Astrocyte of the hippocampus (primary cell): ENCODE measurements at places on chromosomes 1 and 21.

GRCh38 chr1:8332806-8333205 is 14.9 kb downstream of the SLC45A1 start:
- DNase-seq: no peak

- no peak for DNase-seq
These were observed 428.3 kb upstream of the ZRANB2 start for GRCh38 chr1:71509051-71509595.

DNA sequence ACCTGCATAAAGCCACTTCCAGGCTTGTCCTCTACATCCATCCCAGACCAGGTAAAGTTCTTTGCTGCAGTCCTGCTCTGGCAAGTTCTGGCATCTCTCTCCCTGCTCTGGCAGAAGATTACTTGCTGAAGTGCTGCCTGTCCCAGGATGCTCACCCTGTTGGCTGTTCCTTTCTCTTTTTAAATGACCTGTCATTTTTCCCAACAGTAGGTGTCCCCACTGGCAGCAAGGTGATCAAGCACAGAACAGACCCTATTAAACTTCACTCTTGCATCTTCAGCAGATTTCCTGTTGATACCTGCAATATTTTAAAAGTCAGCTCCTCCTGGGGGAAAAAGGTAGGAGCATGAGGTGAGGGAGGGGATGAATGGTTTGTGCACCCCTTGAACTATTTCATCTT is 332.6 kb downstream of the PBX1 start:
- no peak for DNase-seq

DNA sequence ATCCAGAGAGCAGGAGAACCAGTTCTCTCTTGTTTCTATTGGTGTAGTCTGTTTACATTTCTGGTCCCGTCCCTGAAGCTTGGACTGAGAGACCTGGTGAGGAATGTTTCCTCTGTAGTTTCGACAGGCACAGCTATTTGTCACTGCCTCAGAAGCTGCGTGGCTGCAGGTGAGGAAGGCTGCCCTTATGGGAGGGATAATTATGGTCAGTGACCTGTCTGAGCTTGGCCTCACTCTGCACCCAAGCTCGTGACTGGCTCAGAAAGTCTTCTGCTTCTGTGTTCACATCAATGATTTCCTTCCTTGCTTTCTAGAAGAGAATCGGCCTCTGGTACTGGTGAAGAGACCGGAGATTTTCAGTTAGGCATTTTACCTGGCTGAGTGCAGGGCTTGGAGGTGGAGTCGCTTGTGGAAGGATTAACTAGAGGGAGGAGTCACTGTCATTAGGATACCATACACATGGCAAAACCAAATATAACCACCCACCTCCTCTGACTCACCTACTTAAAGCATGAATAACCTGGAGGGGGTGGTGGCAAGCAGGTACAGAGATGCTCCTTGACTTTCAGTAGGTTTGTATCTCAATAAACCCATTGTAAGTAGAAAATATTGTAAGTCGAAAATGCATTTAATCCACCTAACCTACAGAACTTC is 19.9 kb upstream of the WDR26 start:
- DNase-seq: no peak

- DNase-seq: no peak
These were observed 20.4 kb upstream of the KIF14 start for GRCh38 chr1:200640963-200641401.

- no peak for DNase-seq
These were observed 21.0 kb downstream of the CFAP74 start for GRCh38 chr1:1982379-1983232.

DNA sequence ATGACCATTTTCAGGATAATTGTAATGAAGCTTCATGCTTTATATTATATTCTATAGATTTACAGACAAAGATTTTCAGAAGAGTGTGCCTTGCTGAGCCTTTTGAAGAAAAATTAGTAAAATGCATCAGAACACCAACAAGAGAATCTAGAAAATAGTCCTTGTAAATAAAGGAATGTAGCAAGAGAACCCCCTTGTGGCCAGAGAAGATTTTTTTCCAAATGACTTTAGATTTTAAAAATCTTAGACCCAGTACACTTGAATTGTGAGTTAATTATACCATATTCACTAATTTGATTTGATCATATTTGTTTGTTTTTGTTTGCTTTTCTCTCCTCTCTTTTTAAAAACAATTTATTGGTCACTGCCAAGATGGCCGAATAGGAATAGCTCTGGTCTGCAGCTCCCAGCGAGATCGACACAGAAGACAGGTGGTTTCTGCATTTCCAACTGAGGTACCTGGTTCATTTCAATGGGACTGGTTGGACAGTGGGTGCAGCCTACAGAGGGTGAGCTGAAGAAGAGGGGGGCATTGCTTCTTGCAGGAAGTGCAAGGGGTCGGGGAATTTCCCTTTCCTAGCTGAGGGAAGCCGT is 12.8 kb upstream of the IFI44L start:
- DNase-seq: peak; percentile 33

- peak; percentile 65 for DNase-seq
These were observed 9.2 kb upstream of the GRHL3 start for GRCh38 chr1:24309762-24310485.

DNA sequence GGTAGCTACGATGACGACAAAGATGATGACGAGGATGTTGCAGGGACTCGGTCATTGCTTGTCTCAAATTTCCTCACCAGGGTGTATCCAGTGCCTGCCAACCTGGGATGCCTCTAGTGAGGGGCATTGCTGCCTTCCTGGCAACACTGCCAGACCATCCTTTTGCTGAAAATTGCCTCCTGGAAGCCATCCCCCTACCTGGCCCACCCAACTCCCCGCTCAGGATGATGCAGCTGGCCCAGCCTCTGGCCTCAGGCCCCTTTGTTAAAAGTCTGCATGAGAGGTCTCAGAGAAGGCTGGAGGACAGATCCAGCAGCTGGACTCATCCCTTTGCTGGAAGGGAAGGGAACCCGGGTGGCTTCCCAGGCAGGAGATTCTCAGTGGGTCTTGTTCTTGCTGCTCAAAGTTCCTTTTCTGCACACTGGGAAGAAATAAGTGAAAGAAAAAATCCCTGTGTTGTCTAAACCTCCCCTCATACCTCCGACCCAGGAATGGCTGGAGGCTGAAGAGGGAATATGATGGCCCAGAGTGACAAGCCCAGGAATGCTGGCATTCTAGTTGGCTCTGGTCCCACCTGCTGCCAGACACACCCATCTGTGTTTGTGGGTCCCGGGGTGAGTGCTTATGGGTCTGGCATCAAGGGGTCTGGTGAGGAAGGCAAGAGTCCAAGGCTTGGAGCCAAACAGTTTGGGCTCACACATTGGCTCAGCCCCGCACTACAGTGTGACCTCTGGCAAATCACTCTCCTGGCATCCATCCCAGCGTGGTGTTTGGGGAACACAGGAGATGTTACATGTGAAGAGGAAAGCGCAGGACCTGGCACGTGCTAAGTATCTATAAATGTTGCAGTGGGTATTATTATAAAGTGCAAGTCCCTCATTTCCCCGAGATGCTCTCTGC is 6.7 kb upstream of the FNDC5 start:
- DNase-seq: no peak

DNA sequence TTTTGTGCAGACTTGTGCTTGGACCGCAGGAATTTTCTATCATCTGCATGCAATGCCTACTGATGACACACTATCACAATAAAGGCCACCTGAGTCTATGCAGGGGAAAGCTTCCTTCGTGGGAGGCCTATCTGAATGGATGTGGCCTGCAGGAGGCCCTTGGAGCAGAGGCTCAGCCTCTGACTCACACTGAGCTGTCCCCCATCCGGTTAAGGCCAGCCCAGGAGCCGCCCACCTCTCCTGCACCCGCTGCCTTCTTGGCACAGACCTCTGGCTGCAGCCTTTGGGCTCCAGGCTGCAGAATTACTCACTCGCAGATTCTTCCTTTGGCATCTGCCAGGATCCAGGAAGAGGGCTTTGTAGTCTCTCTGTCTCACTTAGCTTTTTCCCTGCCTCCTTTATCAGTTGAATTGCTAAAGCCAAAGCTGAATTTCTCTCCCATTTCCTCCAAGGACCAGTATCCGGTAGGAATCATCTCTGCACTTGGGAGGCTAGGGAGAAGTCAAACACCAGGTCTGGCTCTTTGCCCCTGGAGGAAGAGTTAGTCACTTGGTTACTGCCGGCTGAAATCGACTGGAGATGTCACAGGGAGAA is 65.1 kb upstream of the JUN start:
- DNase-seq: peak; percentile 96

DNA sequence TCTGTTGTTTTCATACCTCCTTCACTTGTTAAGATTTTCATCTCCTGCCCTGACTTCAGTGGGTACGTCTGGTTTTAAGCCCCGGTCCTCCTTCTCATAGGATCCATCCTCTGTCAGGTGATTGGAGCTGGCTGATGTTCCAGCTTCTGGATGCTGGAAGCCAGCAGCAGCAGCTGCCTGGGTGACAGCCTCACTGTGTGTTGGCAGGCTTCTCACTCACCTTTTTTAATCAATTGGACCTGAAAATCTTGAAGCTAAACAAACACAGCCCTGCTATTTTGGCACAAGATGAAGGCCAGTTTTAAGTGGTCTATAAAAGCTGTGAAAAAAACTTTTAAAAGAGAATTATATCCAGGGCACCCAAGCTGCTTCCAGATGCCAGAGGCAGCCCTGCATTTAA is 181.0 kb downstream of the DISC1 start:
- DNase-seq: peak; percentile 61

DNA sequence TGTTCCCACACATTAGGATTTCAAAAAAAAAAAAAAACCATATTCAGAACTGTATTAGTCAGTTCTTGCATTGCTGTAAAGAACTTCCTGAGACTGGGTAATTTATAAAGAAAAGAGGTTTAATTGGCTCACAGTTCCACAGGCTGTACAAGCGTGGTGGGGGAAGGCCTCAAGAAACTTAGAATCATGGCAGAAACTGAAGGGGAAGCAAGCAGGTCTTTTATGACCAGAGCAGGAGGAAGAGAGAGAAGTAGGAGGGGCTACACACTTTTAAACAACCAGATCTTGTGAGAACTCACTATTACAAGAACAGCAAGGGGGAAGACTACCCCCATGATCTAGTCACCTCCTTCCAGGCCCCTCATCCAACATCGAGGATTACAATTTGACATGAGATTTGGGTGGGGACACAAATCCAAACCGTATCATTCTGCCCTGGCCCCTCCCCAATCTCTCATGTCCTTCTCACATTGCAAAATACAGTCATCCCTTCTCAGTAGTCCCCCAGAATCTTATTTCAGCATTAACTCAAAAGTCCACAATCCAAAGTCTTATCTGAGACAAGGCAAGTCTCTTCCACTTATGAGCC is 51.8 kb downstream of the POU2F1 start:
- no peak for DNase-seq

DNA sequence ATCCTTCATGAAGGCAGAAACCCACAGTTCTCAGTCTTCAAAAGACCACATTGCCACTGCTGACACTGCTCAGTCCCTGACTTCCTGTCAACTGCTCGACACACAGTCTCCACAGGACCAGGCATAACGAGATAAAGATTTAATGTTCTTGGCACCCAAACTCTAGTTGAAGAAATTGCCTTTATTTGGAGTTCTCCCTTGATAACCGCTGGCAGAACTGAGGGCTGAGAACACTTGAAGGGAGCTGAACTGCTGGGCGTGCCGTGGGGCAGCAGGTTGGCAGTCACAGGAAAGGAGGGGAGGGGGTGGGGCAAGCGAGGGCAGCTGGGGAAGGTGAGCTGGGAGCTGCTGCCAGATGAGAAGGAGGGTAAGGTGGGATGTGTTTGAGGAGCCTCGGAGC is 15.9 kb downstream of the HENMT1 start:
- DNase-seq: no peak

- DNase-seq: no peak
These were observed 465.6 kb upstream of the ADGRL4 start for GRCh38 chr1:79472067-79472656.

DNA sequence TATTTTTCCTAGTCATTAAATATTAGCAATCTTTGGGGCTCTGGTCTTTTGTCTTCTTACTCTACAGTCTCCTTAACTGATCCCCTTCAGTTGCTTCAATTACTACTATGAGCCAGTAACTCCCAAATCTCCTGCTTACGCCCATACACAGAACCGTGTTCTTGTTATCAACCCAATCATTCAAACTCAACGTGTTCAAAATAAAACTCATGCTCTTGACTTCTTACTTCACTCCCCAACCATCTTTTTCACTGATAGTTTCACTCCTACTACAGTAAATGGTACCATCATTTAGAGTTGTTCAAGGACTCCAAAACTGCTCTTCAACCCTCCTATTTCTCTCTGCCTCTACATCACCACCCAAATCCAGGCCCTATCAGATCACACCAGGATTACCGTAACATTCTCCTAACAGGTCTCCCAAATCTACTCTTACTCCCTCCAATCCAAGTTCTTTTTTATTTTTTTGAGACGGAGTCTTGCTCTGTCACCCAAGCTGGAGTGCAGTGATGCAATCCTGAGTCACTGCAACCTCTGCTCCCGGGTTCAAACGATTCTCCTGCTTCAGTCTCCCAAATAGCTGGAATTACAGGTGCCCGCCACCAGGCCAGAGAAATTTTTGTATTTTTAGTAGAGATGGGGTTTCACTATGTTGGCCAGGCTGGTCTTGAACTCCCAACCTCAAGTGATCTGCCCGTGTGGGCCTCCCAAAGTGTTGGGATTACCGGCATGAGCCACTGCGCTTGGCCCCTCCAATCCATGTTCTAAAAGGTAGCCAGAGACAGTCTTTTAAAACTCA is 3.0 kb downstream of the YARS1 start:
- DNase-seq: no peak

DNA sequence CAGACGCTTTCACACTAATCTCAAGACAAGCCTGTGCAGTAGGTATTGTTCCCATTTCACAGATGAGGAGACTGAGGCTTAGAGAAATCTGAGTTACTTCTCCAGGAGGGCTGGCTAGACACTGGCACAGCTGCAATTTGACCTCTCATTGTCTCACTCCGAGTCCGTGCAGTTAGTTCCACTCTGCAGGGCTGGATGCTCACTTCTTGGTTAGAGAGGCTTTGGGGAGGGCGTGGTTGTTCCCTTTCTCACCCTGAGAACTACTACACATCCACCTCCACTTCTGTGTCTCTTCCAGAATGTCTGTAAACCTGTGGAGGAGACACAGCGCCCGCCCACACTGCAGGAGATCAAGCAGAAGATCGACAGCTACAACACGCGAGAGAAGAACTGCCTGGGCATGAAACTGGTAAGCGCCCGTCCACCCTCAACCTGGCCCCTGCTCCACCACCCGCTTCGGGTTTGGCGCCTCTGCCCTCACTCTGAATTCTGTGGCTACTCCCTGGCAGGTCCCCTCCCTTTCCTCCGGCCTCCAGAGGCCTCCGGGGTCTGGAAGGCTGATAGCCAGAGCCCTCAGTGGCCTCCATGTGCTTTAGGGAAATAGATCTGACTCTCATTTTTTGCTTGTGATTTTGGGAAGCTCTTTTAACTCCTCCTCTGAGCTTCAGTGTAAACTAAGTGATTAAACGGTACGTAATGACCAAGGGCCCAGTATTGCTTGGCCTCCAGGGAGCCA is 29.1 kb downstream of the EIF2D start:
- no peak for DNase-seq
